Stimulated activated CD4-positive, alpha-beta T cell treated with anti-CD3 and anti-CD28 coated beads, TNF-alpha, amount 100 ng/mL, for 4 hours (primary cell): ENCODE measurements at places on chromosomes 3 and 15.

- DNase-seq = no peak
Observed at GRCh38 chr15:58135511-58136174, 2.5 kb upstream of the AQP9 start.

- peak; percentile 21 for DNase-seq
Observed at GRCh38 chr3:170356596-170357175, 829 bp upstream of the SKIL start.

DNA sequence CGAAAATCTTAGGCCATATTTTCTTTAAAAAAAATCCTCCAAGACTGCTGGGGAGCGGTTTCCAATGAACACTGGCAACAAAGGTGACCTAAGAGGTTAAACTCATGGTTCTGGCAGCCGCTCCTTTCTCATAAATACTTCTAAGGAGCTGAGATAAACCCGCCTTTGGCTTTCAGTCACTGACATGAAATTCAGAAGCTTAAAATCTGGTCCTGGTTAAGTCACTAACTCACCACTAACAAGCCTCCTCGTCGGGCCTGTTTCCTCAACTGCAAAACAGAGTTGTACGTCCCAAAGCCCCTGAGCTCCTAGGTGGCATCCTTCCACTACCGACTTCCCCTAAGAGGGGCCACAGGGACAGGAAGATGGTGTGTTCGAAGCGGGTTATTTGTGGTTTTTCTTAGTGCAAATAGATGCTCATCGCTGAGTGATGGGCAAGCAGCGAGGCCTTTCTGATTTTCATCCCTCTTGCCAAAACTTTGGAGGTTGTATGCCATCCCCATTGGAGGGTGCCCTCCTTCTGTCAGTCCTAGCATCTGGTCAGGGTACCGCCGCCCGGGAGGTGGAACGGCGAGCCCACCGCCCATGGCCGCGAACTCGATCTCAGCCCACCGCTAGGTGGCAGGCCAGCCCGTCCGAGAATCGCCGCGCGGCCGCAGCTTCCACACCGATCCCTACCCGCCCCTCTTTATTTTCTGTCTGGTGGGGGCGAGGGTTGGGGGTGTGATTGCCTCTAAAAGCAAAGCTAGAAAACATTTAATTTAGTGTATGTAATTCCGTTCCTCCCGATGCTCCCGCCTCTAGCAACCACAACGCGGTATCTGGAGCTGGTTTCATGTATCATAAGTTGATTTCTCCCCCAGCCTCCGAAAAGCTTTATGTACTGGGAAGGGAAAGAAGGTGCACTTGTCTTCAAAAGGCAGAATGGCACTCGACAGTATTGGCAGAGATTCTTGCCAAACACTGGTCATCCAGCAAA is 4.6 kb downstream of the BCL6 start:
- DNase-seq = no peak

DNA sequence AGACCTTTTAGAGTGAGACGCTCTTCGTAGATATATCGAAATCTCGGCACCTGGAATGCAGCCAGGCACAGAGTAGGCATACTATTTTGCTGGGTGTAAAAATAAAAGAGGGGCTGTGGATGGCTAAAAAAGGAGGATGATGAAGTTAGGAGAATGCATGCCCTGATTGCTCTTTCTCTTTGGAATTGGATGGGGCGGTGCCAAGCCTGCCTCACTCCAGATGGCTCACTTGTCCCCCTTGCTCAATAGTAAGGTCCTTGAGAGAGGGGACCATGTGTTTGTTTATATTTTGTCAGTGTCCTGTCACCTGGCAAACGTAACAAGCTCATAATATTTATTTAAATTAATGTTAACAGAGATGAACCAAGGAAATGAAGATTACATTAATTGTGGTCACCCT is 33.0 kb downstream of the SNRK start:
- DNase-seq = no peak

DNA sequence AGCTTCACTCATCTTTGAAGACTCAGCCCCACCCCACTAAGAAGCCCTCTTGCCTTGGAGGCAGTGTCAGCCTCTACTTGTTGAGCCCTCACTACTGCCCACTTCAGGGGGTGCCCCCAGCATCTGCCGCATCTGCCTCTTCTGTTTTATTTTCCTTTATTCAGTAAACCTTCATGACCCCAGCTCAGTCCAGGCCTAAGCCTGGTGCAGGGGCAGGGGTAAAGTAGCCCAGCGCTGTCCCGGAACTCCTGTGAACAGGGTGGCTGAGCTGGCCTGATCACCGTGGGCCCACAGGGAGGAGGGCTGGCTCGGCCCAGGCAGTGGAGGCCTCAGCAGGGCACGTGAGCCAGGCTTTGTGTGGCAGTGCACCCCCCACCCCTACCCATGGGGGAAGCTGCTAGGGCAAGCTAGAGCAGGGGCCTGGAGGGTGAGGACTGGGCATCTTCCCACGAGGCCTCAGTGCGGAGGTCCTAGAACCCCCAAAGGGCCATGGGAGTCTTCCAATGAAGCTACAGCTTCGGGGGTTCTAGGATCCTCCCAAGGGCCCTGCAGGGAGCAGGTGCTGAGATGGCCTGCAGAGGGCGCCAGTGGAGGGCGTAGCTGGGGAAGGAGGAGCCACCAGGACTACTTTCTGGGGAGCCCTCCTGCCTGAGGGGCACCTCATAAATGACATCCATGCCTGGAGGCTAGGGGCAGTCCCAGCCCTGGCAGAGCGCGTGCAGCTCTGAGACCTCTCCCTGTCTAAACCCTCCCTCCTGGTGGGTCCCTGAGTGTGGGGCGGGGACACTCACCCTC is 36.0 kb downstream of the TSPAN3 start:
- no peak for DNase-seq

GRCh38 chr3:100113723-100114412 is 433 bp downstream of the FILIP1L start:
- no peak for DNase-seq

DNA sequence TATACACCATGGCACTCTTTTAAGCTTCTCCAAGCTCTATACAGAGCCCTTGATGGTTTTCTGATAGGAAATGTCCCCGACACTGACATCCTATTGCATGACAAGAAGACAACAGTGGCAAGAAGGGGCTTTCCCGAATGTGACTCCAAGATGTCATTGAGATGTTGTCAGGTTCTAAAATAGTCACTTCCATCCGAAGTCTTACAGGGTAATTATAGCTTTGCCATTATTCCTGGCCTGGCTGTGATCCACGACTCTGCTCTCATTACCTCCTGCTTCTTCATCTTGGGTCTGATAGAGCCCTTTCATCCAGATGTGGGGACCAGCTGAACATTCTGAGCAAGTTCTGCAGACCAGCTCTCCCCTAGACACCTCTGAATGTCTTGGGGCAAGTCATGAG is 40.6 kb upstream of the ADAMTS9 start:
- DNase-seq = no peak

DNA sequence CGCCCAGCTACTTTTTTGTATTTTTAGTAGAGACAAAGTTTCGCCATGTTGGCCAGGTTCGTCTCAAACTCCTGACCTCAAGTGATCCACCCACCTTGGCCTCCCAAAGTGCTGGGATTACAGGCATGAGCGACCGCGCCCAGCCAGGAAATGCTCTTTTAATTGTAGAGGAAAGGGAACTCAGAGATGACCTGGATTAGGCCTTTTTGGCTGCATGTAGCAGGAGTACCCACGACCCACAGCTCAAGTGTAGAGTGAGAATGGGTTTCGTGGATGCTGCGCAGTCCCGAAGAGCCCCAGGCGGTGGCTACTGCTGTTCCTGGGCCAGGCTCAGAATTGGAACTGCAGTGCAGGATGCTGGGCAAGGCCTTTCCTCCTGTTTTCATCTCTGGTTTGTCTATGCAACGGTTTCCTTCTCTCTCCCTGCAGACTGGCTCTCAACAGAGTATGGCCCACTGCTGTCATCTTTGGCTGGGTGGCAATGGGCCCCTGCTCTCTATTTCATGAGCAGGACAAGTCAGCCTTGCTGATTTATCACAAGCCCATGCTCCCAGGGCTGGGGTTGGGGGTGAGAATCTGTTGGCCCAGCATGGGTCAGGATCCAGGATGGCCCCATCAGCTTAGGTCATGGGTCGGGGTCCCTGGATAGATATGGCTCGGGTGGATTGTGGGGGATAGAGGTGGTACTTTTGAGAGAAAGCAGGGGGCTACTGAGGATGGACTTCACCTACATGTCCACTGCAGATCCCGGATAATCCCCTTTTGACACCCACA is 51.2 kb downstream of the GASK1A start:
- no peak for DNase-seq

GRCh38 chr3:99625643-99626416 is 12.6 kb upstream of the COL8A1 start:
- no peak for DNase-seq

- no peak for DNase-seq
Observed at GRCh38 chr3:186427627-186428281, 65.7 kb upstream of the DGKG start.
